ENCODE measurements at places on chromosomes 7 and 10. TPM values are rescaled to one million over a fixed set of nuclear protein-coding genes. Genes with fewer than 3 reads are reported as not detected.

Gene CDK14
- polyA plus RNA-seq, result 0.43 TPM

DNA sequence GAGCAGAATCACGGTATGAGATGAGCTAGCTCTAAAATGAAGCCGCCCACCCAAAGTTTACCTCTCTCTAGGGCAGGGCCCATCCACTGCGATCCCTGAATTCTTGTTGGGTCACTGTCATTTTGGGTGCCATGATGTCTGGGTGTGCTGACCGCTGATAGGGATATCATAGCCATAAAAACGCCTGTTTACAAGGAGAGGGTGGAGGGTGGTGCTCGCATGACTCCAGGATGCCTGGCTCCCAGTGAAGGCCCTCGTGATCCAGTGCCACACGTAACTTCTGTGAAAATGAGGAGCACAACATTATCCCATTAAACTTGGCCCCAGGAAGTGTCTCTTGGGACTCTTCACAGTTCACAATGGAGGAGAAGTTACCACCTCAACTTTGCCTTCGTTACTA, 139.5 kb downstream of the TCF7L2 start:
- DNase-seq, result no peak

- no peak for DNase-seq
Measured at GRCh38 chr7:69903410-69903809, 305.1 kb downstream of the AUTS2 start.

DNA sequence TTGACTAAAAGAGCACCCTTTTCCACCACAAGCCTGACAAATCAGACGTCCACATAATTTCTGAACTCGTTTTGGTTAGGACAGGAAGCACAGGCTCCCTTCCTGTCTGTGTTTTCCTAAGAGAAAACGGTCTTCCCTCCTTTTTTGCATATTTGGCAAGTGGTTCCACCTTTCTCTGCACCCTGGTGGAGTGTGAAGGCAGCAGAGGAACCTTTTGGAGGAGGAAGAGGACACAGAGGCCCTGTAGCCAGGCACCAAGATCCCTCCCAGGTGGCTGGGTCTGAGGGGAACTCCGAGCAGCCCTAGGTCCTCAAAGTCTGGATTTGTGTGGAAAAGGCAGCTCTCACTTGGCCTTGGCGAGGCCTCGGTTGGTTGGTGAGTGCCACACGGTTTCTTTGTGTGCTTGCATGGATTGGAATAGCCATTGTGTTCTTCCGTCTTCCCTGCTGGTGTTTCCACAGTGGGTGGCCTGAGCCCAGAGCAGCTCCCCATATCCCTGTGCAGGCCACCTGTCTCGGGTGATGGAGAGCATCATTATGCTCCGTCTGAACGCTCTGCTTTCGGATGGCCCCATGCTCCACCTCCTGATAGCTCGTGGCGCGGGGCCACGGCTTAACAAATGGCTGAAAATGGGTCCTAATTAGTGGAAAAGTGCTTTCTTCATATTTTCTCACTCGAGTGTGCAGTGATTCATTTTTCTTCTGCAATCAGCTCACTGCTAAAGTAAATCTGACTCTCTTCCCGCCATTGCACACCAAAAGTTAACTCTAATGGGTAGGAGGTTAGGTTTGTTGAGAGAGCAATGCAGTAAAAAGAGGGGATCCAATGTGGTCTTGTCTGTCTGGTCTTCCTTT, 4.2 kb downstream of the IKZF1 start:
- DNase-seq, result peak; percentile 20

DNA sequence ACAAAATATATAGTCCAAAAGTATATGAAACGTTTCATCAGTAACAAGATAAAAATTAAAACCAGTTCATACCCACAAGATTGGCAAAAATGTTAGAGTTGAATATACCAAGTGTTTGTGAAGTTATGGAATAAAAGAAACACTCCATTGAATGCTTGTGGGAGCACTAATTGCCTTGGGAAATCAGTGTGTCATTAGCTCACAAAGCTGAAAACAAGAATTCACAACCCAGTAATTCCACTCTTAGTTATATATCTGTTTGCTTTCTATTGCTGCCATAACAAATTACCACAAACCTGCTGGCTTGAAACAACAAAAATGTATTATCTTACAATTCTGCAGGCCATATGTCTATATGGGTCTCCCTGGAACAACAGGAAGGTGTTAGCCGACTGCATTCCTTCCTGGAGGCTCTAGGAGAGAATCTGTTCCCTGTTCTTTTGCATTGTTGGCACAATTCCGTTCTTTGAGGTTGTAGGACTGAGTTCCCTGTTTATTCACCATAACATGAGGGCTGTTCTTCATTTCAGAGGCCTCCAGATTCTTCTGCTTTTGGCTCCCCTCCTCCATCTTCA, 45.7 kb downstream of the SEM1 start:
- no peak for DNase-seq

Gene CFTR
- not detected for polyA plus RNA-seq

- no peak for DNase-seq
Measured at GRCh38 chr7:85736085-85736484, 549.2 kb upstream of the SEMA3D start.

Gene AKR1C4
- not detected for polyA plus RNA-seq

- no peak for DNase-seq
Measured at GRCh38 chr7:99461221-99461620, 4.7 kb downstream of the ATP5MF start.

All from naive thymus-derived CD4-positive, alpha-beta T cell (primary cell).